ENCODE measurements at places on chromosomes 3 and 15.

DNA sequence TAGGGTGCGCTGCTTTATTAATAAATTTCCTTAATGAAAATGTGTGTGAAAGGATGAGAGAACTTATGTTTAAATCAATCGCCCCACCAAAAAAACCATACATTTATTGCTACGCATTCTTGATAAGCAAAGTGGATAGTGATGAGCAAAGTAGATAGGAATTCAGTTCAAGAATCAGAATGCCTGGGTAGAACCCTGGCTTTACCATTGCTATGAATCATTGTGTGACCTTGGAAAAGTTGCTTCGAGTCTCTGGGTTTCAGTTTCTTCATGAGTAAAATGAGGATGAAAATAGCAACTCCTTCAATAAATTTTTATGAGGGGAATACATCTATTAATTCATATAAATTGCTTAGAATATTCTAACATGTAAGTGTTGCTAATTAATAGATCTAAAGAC lies 2.6 kb upstream of the ALCAM start:
- no peak for DNase-seq

- DNase-seq: no peak
These were observed 344.3 kb downstream of the EDEM1 start for GRCh38 chr3:5531741-5532290.

- no peak for DNase-seq
These were observed 48.2 kb upstream of the MUC4 start for GRCh38 chr3:195859846-195860411.

GRCh38 chr3:121153851-121154250 lies 245.8 kb downstream of the STXBP5L start:
- no peak for DNase-seq

GRCh38 chr15:82966671-82967071 lies 14.2 kb upstream of the HOMER2 start:
- peak; percentile 81 for DNase-seq

DNA sequence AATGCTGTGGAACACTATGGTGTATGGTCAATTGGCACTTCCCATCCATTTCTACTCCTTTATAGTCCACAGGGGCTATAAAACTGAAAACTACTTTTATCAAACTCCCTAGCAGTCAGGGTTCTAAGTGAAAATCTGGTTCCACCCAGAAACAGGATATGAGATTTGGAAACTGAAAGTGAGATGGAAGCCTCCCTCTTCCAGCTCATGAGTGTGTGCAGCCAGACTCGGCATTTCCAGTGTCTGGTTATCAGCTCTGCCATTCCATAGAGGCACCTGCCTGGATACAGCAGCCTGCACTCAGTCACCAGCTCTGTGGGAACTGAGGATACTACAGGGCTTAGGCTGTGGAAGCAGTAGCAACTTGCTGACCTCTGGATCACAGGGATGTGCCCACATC lies 14.7 kb upstream of the PLA2G4F start:
- DNase-seq: peak; percentile 19

DNA sequence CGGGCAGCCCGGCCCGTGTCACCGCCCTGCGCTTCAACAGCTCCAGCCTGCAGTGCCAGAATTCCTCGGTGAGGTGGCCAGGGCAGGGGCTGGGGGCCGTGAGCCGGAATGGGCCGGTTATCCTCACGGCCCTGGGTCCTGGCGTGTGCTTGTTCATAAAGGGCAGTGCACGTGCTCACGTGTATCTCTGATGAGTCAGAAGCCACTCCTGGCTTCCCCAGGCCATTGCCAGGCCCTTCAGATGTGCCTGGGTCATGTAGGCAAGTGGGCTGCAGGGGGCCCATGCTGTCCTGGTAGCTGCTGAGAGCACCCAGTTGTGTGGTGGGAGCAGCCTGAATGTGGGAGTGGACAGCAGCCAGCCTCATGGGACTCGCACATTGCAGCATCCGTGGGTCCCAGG lies 29.2 kb downstream of the PLXNA1 start:
- DNase-seq: no peak

- no peak for DNase-seq
These were observed 10.8 kb upstream of the ZMAT3 start for GRCh38 chr3:179082416-179082815.

DNA sequence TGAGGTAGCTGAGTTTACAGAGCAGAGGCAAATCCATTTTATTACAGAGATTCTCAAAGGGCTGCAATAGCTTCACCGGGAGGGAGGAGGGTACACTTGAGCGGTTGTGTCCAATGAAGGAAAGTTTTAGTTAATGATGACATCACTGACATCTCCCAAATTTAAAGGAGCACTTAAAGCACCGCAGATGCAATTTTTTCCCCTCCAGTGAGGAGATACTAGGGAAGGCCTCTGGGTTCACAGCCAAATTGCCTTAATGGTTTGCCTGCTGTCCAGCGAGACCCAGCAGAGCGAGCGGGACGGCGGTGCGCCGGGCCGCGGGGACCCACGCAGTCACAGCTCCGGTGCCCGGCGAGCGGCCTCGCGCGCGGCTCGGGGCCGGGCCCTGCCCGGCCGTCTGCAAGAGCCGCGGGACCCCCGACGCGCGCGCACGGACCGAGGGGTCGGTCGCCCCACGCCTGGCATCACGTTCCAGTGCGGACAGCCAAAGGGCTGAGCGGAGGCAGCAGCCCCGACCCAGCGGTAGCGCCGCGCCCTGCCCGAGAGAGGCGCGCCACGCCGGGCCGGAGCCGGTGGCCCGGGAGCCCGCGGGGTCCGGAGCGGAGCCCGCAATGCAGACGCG lies 160.5 kb upstream of the CHRNA7 start:
- no peak for DNase-seq

DNA sequence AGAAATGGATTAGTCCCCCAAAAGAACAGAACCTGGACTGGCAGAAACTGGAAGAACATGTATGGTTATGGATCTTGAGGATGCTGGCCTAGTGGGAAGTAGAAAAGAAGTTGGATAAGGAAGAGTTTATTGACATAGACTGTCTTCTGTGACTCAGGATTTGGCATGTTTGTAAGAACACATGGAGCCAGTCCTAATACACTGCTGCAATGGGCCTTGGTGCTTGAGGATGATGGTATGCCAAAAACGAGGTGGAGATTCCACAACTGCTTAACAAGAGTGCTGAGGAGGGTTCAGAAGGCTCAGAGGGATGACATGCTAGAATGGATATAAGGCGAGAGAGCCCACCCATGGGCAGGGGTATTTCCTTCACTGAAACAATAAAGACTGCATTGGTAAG lies 22.4 kb downstream of the LZTFL1 start:
- DNase-seq: no peak

- no peak for DNase-seq
These were observed 35.4 kb downstream of the BCL2L10 start for GRCh38 chr15:52076889-52077781.

GRCh38 chr3:4359805-4360502 lies 56.8 kb downstream of the SETMAR start:
- no peak for DNase-seq
